ENCODE measurements at places on chromosomes 12 and 14.

DNA sequence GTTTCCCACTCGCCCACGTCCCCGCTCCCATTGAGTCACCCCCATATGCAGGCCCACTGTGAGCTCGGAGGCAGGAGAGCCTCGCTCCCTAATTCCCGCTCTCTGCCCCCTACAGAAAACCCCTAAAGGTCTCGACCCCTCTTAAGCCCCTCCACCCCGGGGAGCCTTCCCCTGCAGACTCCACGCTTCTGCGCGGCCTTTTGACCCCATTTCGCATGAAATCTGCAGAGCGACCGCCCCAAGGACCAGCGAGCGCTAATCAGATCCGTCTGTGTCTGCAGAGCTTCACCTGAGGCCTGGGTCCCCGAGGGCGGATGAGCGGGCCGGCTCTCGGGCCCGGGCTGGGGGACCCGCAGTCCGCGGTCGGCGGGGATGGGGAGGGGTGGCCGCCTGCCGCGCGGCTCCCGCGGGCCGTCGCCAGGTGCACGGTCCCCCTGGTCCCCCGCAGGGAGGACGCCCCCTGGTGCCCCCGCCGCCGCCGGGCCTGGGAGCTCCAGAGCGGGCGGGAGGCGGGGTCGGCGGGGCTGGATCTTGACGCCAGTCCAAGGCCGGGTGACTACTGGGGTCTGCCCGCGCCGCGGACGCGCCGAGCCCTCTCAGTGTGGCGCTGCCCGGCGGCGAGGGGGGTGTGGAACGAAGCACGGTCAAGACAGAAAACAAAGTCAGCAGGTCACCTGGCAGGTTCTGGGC is 10.1 kb downstream of the BMP4 start:
- DNase-seq, result no peak

DNA sequence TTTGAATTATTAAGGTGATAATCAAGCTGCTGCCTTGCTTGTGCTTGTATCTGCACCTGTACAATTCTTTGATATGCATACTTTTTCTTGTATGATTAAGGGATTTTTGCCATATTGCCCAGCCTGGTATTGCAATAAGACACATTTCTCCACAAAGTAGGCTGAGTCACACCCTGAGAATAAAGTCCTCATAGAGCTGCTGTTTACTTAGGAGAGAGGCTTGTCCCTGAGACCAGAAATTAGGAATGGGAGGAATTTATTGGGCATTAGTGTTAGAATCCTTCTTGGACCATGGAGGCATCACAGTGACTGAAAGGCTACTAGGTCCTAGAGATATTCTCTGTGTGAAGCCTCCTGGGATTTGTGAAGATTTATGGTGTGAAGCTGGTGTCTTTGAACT is 506.8 kb upstream of the FBXO33 start:
- DNase-seq, result no peak

GRCh38 chr12:113134521-113134951 is 1.0 kb downstream of the RASAL1 start:
- peak; percentile 17 for DNase-seq

- DNase-seq, result peak; percentile 63
Measured at GRCh38 chr12:98373025-98373554, 142.3 kb upstream of the TMPO start.

DNA sequence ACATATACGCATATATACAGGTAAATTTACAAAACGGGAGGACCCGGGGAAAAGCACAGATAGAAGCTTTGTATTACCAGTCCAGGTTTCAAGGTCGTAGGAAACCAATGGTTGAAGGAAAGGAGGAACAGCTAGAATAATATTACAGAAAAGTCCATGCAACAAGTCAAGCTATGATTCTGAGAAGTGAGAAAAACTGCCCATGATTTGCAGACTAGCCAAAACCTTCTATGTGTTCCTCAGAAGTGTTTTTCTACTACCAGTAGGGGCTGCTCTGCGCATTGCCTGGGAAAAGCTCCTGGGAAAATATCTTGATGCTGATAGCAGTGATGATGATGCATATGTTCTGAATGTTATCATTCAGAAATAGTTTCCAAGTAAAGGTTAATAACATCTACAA is 2.2 kb downstream of the PDZRN4 start:
- DNase-seq, result peak; percentile 55

GRCh38 chr12:54044425-54045103 is 9.1 kb upstream of the HOXC4 start:
- no peak for DNase-seq

GRCh38 chr14:68784226-68784910 is 8.5 kb downstream of the ZFP36L1 start:
- no peak for DNase-seq

- no peak for DNase-seq
Measured at GRCh38 chr12:128813883-128814282, 9.9 kb downstream of the SLC15A4 start.

DNA sequence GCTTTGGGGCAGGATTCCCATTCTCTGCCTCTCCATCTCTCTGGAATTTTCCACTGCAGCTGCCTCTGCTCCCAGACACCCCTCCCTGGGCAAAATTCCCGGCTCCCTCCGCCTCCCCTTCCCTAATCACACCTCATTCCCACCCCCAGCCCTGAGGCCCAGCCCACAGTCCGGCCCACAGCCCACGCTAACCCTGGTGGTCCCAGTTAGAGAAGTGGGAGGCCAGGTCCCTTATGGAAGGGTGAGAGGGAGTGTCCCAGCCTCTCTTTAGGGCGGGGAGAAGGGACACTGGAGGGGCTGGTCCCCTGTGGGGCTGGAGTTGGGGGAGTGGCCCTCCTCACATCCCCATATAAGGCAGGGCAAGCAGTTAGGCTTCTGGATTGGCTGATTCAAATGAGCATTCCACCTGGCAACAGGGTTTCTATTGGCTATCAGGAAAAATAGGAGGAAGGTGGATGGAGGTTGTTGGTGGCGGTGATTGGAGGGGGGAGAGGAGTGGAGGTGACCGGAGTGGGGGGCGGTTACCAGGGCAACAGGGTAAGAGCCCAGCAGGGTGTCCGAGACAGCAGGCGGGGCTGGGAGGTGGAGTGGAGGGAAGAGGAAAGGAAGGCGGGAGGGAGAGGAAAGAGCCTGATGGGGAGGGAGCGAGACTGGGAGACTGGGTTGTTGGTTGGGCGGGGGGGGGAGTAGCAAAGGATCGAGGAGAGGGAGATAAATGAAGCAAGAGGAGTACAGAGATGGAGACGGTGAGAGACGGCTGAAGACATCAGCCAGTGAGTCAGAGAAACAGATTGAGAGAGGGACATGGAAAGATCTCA is 1.9 kb upstream of the PTMS start:
- peak; percentile 99 for DNase-seq

- no peak for DNase-seq
Measured at GRCh38 chr12:71456990-71457389, 17.4 kb downstream of the LGR5 start.

GRCh38 chr12:116194935-116195431 is 82.5 kb downstream of the MED13L start:
- DNase-seq, result no peak

- DNase-seq, result no peak
Measured at GRCh38 chr14:89669193-89669592, 252.2 kb upstream of the FOXN3 start.

DNA sequence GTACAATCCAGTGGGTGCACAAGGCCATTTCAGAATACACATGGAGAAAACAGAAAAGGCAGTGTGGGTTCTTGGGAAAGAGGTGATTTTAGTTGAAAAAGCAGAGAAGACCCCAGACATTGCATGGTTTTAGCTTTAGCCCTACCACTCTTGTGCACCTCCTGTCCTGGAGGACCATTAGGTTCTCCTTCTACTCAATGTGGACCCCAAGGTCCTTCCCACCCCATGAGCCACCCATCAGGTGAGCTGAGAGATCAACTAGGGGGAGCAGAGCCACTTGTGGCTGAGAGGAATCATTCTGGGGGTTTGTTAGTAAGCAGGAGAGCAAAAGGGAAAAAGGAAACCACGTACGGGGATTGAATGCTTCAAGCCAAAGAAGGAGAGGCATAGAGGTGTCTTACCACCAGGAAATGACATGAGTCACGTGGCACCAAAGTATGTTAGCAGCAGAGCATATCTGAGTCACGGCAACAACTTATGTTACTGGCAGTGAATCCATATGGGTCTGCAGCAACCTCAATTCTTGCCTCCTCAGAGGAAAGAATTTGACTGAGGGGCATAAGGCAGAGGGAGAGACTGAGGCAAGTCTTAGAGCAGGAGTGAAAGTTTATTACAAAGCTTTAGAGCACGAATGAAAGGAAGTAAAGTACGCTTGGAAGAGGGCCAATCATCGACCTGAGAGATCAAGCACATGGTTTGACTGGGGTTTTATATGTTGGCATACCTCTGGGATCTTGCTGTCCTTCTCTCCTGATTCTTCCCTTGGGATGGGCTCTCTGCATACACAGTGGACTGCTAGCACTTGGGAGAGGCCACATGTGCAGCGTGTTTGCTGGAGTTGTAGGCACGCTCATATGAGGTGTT is 73.9 kb downstream of the HSD17B6 start:
- DNase-seq, result no peak

- no peak for DNase-seq
Measured at GRCh38 chr12:81337886-81338285, 260.0 kb downstream of the ACSS3 start.

- no peak for DNase-seq
Measured at GRCh38 chr14:105166571-105167302, 1.8 kb downstream of the JAG2 start.

DNA sequence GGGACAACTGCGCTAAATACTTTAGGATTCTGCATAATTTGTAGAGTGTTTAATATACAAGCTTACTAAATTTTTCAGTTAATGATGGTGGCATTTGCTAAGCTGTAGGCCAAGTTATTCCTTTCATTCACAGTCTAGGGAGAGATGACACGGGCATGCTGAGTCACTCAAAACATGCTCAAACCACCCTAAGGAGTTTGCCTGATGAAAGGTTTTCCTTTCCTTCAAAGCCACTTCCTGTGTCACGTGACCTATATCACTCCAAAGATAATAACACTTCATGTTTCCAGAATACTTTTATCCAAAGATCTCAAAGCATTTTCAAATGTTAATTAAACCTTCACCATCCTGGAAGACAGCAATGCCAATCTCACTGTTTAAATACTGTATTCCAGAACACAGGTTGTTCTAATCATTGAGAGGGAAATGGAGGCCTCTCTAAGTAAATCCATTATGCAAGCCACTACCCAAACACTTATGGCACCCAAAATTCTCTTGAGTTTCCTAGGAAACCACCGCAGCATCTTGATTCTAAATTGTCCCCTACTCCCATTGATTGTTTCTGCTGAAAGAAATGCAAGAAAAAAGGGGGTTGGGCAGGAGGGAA is 207.0 kb upstream of the CDKN3 start:
- no peak for DNase-seq

GRCh38 chr14:92398888-92399636 is 76.1 kb downstream of the SLC24A4 start:
- DNase-seq, result no peak
